Body of pancreas (tissue), 4 donors: ENCODE measurements at places on chromosomes 4 and X. TPM values are rescaled to one million over a fixed set of nuclear protein-coding genes. Genes with fewer than 3 reads are reported as not detected.

Gene NAT8L
- total RNA-seq = 3.6 TPM

Gene USP51
- 0.99 TPM for total RNA-seq

Gene TCP11X2
- not detected for total RNA-seq

Gene EXOC1L
- not detected for total RNA-seq

DNA sequence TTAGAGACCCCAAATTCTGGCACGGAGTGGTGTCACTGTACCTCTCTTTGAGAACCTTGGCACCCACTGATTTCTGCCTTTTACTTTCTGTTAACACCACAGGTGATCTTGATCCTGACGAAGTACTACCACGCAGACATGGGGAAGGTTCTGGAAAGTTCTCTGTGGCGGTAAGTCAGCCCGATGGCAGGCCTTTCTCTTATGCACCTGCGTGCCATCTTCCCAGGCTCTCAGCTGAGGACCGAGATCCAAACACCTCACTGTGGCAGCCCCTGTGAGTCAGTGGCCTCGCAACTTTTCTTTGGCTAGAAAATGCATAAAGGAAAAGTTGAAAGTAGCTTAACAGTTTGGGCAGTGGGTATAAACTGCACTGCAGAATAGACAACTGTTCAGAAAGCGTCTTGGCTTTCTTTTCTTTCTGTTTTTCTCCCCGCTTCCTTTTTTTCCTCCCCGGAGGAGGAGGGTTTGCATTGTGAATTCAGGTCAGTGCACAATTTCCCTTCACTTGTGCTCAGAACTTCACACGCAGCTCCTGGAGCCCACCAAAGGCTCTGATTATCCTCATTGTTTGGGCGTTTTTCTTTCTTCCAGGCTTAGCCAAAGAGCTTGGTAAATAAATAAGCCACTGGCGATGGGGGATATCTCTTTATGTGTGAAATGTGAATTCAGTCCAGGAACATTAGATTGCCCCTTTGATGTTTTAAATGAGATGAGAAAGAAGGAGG is 38.4 kb downstream of the PSAPL1 start:
- H3K36me3 ChIP-seq = no peaks in the 10 kb centered on the region
- no peaks in the 10 kb centered on the region for H3K27me3 ChIP-seq
- H3K4me3 ChIP-seq = no peak overlapping the region
- H3K4me1 ChIP-seq = peaks cover 6% of the 10 kb centered on the region
- H3K27ac ChIP-seq = no peak overlapping the region

DNA sequence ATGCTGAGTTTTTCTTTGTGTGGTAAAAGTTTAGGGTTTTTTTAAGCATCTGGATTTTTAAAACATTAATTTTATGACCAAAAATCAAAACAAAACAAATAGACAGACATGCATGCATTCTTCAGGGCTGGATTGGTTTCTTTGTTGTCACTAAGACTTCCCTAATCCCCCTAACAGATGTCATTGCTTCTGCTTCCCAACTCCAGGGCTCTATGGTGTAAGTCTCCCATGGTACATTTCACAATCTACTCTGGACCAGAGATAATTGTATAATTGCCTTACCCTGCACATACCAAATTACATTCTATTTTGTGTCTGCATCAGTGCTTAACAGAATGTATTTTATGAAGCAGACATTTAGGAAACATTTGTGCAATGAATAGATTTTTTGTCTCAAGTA is 529.1 kb upstream of the SMIM31 start:
- H3K4me1 ChIP-seq = no peaks in the 10 kb centered on the region
- H3K4me3 ChIP-seq = no peak overlapping the region
- no peaks in the 10 kb centered on the region for H3K36me3 ChIP-seq
- no peak overlapping the region for H3K27ac ChIP-seq
- no peaks in the 10 kb centered on the region for H3K27me3 ChIP-seq
- no peak for DNase-seq

GRCh38 chr4:64430933-64431332 is 21.7 kb upstream of the TECRL start:
- no peak for DNase-seq
- H3K27ac ChIP-seq = no peak overlapping the region
- no peaks in the 10 kb centered on the region for H3K27me3 ChIP-seq
- no peaks in the 10 kb centered on the region for H3K4me1 ChIP-seq
- H3K36me3 ChIP-seq = no peaks in the 10 kb centered on the region

DNA sequence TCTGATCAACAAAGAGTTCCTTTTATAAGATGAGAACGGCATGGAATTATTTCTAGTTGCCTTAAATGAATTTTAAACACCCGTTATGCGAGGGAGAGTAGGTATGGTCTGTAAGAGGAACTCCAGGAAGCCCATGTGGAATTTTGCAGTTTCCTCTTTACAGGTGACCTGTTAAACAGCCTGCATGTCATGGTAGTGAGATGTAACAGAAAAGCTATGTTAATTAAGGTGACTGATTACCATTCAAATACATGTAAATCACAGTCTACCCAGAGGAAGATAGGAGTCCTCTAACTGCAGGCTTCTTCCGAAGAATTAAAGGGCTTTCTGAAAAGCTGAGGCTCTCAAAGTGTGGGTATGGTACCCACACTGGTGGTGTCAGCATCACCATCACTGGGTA is 163.6 kb downstream of the CBR4 start:
- peaks cover 6% of the 10 kb centered on the region for H3K4me1 ChIP-seq
- H3K36me3 ChIP-seq = no peaks in the 10 kb centered on the region
- H3K27ac ChIP-seq = no peak overlapping the region
- H3K27me3 ChIP-seq = no peaks in the 10 kb centered on the region
- no peak for DNase-seq
- no peak overlapping the region for H3K4me3 ChIP-seq

DNA sequence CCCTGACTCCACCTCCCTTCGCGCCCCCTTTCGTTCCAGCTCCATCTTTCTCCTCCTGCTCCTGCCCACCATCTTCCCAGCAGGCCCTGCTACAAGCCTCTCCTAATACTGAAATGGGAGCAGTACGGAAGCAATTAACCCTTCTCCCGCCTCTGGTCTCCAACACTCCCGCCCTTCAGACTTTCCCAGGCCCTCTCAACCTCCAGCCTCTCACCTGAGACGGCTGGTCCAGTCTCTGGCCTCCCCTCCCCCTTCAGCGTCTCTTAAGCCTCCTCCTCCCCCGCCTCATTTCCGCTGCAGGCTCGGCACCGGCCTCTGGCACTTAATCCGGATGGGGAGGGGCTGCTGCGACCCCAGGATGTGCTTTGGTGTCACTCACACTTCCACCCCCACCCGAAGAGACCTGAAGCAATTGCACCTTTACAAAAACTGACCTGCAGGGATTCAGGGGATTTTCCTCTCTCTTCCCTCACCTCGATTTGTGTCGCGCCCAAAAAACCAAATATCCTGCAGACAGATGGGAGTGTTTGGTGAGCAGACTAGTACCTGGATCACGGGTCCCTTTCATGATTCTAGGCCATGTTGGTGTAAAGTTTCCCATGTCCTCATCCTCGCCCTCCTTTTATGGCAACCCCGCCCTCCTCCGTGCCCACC is 657 bp downstream of the TCEAL8 start:
- H3K27ac ChIP-seq = peak overlapping the region; percentile 80
- H3K4me3 ChIP-seq = peak overlapping the region; percentile 43
- no peaks in the 10 kb centered on the region for H3K4me1 ChIP-seq
- H3K36me3 ChIP-seq = no peaks in the 10 kb centered on the region
- peak; percentile 55 for DNase-seq

- no peaks in the 10 kb centered on the region for H3K27me3 ChIP-seq
- H3K4me3 ChIP-seq = no peak overlapping the region
- no peaks in the 10 kb centered on the region for H3K4me1 ChIP-seq
- H3K36me3 ChIP-seq = no peaks in the 10 kb centered on the region
- DNase-seq = no peak
- no peak overlapping the region for H3K27ac ChIP-seq
These were observed 13.1 kb downstream of the DCHS2 start for GRCh38 chr4:154478547-154478946.

DNA sequence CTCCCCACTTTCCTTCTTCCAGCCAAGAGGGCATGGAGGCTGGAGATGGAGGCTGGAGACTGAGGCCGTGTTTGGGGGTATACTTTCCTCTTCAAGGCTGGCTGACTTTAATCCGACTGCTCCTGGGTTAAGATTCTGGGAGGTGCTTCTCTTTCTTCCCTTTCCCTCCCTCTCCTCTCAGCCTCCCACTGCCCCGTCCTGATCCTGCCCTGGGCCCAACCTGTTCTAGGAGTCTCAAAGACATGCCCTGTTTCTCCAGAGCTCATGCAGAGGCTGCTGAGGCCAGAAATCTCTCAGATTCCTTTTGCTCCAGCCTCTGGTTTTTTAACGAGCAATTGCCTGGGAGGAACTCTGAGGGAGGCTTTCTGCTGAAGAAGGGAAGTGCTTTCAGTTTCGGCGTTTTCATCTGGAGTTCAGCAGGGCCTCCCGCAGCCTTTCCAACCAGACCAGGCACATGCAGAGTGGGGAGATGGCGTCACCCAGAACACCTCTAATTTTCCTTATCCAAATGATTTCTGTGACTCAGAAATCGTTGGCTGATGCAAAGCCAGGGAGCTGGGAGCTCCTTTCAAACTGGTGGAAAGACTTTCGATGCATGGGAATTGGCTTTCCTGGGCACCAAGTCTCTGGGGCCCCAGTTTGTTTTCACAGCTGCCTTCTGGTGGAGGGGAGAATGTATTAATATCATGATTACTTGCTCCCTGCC is 34.5 kb upstream of the FAM9C start:
- H3K4me3 ChIP-seq = no peak overlapping the region
- DNase-seq = peak; percentile 64
- peak overlapping the region; percentile 51 for H3K27ac ChIP-seq
- no peaks in the 10 kb centered on the region for H3K27me3 ChIP-seq

GRCh38 chrX:9676738-9677097 is 88.9 kb downstream of the GPR143 start:
- no peaks in the 10 kb centered on the region for H3K4me1 ChIP-seq
- no peaks in the 10 kb centered on the region for H3K27me3 ChIP-seq
- H3K27ac ChIP-seq = no peak overlapping the region
- no peak overlapping the region for H3K4me3 ChIP-seq
- H3K36me3 ChIP-seq = no peaks in the 10 kb centered on the region
